Osteocyte (in vitro differentiated cells): ENCODE measurements at places on chromosomes 1 and 21. TPM values are rescaled to one million over a fixed set of nuclear protein-coding genes. Genes with fewer than 3 reads are reported as not detected.

GRCh38 chr21:31668651-31669491, 9.4 kb downstream of the SOD1 start:
- peak overlapping the region; percentile 31 for H3K27ac ChIP-seq
- peaks cover 29% of the 10 kb centered on the region for H3K4me1 ChIP-seq
- peaks cover 46% of the 10 kb centered on the region for H3K36me3 ChIP-seq
- H3K27me3 ChIP-seq: no peaks in the 10 kb centered on the region

GRCh38 chr1:246139745-246140182, 367.3 kb downstream of the SMYD3 start:
- no peaks in the 10 kb centered on the region for H3K36me3 ChIP-seq

CCNL2 gene
- 262 and 272 TPM in 2 replicates for total RNA-seq

CHRM3 gene
- total RNA-seq: 0.30 and 0.37 TPM in 2 replicates

DNA sequence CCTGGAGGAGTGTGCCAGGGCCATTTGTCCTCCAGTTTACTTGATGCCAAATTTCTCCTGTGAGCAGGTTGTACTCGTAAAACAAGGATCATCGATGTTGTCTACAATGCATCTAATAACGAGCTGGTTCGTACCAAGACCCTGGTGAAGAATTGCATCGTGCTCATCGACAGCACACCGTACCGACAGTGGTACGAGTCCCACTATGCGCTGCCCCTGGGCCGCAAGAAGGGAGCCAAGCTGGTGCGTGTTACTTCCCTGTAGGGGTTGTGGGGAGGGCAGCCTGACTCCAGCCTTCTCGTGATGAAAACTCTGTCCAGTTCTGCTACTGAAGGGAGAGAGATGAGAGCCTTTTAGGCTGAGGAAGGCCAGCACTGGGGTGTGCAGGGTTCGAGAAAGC, 2.2 kb downstream of the RPS8 start:
- H3K36me3 ChIP-seq: peaks cover 41% of the 10 kb centered on the region
- H3K27ac ChIP-seq: peak overlapping the region; percentile 57
- H3K27me3 ChIP-seq: no peaks in the 10 kb centered on the region
- DNase-seq: no peak

DNA sequence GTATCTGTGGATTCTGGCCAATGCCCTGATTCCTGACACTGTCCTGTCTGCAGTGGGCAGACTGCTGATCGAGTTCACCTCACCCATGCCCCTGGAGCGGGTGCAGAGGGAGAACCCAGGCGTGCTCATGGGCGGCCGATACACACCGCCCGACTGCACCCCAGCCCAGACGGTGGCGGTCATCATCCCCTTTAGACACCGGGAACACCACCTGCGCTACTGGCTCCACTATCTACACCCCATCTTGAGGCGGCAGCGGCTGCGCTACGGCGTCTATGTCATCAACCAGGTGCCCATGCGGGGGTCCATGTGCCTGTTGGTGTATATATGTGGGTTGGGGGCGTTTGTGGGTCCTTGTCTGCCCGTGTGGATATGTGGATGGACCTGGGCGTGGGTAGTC, 2.6 kb downstream of the B4GALT2 start:
- peaks cover 43% of the 10 kb centered on the region for H3K4me1 ChIP-seq
- no peak overlapping the region for H3K27ac ChIP-seq
- H3K27me3 ChIP-seq: no peaks in the 10 kb centered on the region
- H3K4me3 ChIP-seq: no peak overlapping the region
- no peak for DNase-seq
- peaks cover 19% of the 10 kb centered on the region for H3K36me3 ChIP-seq

DNA sequence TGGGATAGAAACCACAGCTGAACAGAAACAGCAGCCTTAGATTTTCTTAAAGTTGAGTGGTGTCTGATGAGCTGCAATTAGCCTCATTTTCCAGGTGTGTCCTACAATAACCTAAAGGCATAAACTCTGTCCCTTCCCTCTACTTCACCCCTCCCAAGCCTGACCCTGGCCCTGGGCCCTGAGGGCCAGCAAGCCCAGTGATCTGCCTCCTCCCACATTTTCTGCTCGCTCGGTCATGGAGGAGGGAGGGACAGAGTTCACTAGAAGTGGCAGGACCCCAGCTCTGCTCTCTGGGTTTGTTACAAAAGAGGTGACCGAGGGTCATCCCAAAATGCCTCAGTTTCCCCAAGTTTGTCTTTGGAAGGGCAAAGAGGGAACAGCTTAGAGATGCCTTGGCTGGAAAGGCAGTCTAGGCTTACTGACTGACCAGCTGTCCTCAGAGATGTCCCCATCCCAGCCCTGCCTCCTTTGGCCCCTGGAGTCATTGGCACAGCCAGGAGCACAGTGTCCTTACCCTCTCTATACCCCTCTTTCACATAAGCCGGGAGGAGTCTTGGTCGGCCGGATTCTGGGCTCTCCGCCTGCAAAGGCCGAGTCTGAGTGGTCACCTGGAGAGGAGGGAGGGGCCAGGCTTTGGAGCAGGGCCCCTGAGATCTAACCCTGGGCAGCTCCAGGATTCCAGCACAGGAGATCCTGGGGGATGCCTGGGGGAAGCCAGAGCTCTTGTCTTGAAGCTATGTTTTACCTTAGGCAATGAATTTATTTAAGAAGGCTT, 172.7 kb downstream of the PTPRU start:
- H3K4me3 ChIP-seq: no peak overlapping the region
- no peak overlapping the region for H3K27ac ChIP-seq
- H3K4me1 ChIP-seq: no peaks in the 10 kb centered on the region
- H3K36me3 ChIP-seq: no peaks in the 10 kb centered on the region
- no peaks in the 10 kb centered on the region for H3K27me3 ChIP-seq

WNT3A gene
- total RNA-seq: not detected in 2 replicates

GRCh38 chr1:156566436-156566835, 5.9 kb downstream of the IQGAP3 start:
- H3K36me3 ChIP-seq: peaks cover 4% of the 10 kb centered on the region
- no peak overlapping the region for H3K4me3 ChIP-seq
- H3K4me1 ChIP-seq: peaks cover 11% of the 10 kb centered on the region
- H3K27me3 ChIP-seq: no peaks in the 10 kb centered on the region
- DNase-seq: no peak
- H3K27ac ChIP-seq: no peak overlapping the region

DNA sequence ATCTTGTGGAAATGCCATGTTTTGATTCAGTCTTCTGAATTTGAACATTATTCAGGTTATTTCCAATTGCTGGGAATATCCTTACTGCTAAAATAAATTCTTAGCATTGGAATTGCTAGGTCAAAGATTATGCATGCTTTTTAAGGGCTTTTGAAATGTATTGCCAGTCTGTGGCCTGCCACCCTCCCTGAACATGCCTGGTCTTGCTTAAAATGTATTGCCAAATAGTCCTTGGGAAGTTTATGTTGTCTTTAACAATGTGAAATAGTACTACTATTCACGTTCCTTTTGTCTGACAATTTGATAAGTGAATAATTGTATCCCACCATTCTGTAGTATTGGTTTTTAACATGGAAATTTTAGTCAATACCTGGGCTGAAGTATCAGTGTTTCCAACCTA, 13.6 kb downstream of the TARDBP start:
- peaks cover 52% of the 10 kb centered on the region for H3K36me3 ChIP-seq
- no peaks in the 10 kb centered on the region for H3K4me1 ChIP-seq
- H3K4me3 ChIP-seq: no peak overlapping the region
- H3K27ac ChIP-seq: no peak overlapping the region
- DNase-seq: no peak

DNA sequence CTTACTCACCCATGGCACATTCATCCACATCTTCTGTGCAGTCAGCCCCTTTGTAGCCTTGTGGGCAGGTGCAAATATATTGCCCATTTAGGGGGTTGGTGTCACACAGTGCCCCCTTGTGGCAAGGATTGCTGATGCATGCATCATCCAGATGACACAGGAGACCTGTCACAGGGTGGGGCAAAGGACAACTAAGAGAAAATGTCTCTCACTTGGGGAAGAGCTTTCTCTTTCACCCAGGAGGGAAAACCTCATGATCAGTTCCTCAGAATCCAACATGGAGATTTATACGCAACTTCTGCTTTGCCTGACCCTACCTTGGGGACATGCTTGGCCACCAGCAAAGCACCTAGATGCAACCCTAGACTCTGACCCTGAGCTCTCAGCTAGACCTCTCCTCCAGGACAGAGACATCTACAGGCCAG, 71.8 kb upstream of the ADAM30 start:
- no peak for DNase-seq
- peaks cover 59% of the 10 kb centered on the region for H3K4me1 ChIP-seq
- H3K27me3 ChIP-seq: no peaks in the 10 kb centered on the region

DNA sequence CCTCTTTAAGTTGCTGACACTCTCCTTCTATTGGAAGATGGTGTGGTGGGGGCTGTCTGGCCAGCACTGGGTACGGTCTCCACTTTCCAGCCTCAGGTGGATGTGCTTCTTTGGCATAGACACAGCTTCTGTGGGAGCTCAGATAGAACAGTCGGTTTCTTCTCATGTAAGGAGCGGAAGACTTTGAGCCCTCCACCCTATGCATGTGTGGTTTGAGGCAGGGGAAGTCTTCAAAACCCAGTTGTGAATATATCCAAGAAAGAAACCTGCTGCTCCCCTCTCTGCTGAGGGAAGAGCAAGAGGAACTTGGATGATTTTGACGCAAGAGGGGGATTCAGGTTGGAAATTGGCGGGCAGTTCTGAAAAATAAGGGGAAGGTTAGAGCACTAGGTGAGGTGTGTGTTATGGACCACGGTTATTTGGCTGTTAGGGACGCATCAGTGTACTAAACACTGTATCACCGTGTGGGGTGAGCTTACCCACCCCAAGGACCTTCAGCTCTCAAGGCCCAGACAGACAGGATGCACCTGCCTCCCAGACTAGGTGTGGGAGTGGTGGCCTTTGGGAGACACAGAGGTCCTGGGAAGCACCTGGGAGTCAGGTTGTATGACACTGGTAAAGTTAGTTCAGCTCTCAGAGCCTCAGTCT, 36.2 kb downstream of the IL6R start:
- H3K27ac ChIP-seq: peak overlapping the region; percentile 92
- peaks cover 55% of the 10 kb centered on the region for H3K4me1 ChIP-seq
- no peaks in the 10 kb centered on the region for H3K27me3 ChIP-seq
- H3K4me3 ChIP-seq: no peak overlapping the region
- DNase-seq: no peak

DNA sequence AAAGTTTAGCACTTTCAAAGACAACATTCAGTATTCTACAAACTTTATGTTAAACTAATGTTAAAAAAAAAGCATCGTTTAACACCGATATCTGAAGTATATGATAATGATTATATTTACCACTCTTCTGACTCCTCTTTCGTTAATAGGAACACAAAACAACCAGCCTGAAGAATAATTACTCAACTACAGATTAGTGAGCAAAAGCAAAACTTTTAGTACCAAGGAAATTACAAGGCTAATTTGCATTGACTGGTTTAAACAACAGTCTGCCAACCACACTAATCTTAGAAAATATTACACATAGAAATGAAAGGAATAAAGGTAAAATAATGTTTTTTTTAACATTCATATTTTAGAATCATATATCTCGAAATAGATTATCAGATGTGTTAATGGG, 500.7 kb downstream of the LMO4 start:
- H3K36me3 ChIP-seq: no peaks in the 10 kb centered on the region
- DNase-seq: no peak
- H3K4me1 ChIP-seq: peaks cover 8% of the 10 kb centered on the region
- H3K4me3 ChIP-seq: no peak overlapping the region
- peaks cover 2% of the 10 kb centered on the region for H3K27me3 ChIP-seq
- no peak overlapping the region for H3K27ac ChIP-seq

DNA sequence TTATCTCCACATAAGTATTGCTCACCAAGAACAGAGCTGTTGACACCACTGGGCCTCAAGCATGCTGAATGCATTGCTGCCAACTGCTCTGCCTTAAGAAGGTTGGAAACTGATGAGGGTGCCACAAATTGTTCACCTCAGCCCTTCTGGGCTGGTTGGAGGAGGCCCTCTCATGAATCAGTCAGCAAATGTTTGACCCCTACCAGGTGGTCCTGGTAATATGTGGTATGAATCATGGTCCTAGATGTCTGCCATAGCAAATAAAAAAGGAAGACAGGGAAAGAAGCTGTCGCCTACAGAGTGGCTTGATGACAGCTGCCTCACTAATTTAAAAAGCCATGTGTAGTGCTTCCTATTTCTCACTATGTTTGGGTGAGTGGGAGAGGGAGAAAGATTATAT, 12.2 kb downstream of the SPATA46 start:
- peaks cover 3% of the 10 kb centered on the region for H3K36me3 ChIP-seq
- no peaks in the 10 kb centered on the region for H3K4me1 ChIP-seq
- no peaks in the 10 kb centered on the region for H3K27me3 ChIP-seq
- no peak overlapping the region for H3K4me3 ChIP-seq
- H3K27ac ChIP-seq: no peak overlapping the region
